Fibroblast of villous mesenchyme (primary cell): ENCODE measurements at places on chromosomes 5 and 9. TPM values are rescaled to one million over a fixed set of nuclear protein-coding genes. Genes with fewer than 3 reads are reported as not detected.
A peak's percentile ranks its signal among the peaks of the same experiment; 100 is the strongest.

Gene NLN
- total RNA-seq, result 27.7 and 36.7 TPM in 2 replicates

Gene SPATA9
- 1.3 TPM in 2 replicates for total RNA-seq

Gene HAVCR2
- not detected in 2 replicates for total RNA-seq

Gene IL7R
- total RNA-seq, result 12.9 and 74.7 TPM in 2 replicates

Gene ZSWIM6
- total RNA-seq, result 9.0 and 16.4 TPM in 2 replicates

Gene FBP2
- total RNA-seq, result not detected in 2 replicates

Gene ARHGEF39
- total RNA-seq, result 0.97 and 3.0 TPM in 2 replicates

Gene MELK
- total RNA-seq, result 19.0 and 34.5 TPM in 2 replicates

GRCh38 chr5:10584714-10585517 lies 21.0 kb downstream of the ANKRD33B start:
- no peak for DNase-seq

GRCh38 chr5:169873642-169874041 lies 106.7 kb downstream of the INSYN2B start:
- DNase-seq, result peak; percentile 74

DNA sequence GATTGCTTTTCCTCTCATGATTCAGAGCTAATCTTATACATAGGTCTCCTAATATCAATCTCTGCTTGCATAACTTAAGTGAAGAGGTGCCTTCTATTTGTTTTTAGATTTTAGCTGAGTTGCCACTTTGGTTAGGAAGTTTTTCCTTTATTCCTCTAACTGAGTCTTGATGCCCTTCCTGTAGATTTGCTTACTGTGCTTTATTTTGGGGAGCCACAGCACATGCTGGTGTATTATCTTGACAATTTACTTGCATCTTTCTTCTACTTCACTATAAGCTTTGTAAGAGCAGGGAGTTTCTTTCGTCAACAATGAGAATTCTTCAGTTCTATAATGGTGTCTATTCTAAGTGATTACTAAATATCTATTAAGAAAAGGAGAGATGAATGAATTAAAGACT lies 54.9 kb downstream of the GABRA6 start:
- DNase-seq, result no peak

DNA sequence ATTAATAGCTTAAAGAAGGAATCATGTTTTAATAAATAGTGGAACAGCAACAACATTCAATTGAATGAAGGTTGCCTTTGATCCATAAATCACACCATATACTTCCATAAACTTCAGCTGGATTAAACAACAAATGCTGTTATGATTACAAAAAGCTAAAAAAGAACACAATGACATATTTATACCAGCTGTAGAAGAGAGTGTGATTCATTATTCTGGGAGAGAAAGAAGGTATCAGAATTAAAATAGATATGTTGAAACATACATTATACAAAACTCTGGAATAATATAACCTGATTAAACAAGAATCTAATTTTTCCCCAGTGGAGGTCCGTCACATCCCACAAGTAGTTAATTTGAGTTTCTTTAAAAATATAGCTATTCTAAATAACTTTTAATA lies 7.5 kb upstream of the RECK start:
- no peak for DNase-seq

- peak; percentile 30 for DNase-seq
These were observed 108.5 kb downstream of the EBF1 start for GRCh38 chr5:158990979-158991775.

DNA sequence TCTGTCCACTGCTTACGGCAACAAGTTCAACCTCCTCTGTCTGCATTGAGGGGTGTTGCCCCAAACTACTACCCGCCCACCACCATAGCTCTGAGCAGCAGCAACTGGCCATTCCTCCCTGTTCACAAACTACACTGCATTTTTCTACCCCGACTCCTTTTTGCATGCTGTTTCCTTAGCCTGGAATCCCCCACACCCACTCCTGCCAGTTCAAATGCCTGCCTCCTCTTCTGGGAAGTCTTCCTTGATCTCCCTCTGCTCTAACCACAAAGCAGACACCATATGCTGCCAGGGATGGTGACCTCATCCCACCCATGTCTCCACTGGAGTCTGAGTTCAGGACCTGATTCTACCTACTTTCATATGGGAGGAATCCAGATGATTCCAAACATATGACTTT lies 13.3 kb downstream of the ALDH1B1 start:
- DNase-seq, result no peak

- DNase-seq, result peak; percentile 73
These were observed 247.4 kb downstream of the PRELID2 start for GRCh38 chr5:145587710-145588109.

GRCh38 chr9:111752455-111752854 lies 42.3 kb downstream of the SHOC1 start:
- DNase-seq, result no peak

- no peak for DNase-seq
These were observed 1245.5 kb upstream of the DMAC1 start for GRCh38 chr9:9045072-9045471.

DNA sequence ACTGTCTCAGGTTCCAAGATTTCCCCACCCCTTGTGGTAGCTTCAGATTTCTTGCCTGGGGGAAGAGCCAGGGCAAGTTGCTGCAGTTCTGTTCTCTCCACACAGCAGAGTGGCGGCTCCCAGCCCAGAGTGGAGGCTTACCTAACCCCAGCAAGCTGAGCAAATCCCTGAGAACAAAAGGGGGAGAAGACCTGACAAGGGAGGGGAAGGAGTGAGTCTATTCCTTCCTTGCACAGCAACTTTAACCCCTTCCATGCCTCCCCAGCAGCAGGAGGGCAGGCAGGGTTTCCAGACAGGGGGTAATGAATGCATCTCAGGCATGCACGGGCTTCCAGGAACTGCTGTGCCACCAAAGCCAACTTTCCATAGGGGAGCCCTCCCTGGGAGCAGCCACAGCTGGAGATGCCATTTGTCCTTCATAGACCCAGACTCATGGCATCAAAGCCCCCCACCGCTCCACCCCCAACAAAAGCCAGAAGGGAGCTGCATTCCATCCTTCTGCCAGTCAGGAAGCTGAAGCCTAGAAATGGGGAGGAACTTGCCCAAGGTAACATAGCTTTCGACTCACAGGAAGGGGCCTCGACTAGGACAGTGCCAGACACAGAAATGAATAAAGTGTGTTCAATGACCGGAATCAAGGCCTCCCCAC lies 28.8 kb upstream of the FAT2 start:
- DNase-seq, result no peak

- no peak for DNase-seq
These were observed 397.5 kb downstream of the IRX2 start for GRCh38 chr5:2353871-2354440.

- no peak for DNase-seq
These were observed 66.0 kb upstream of the IRX4 start for GRCh38 chr5:1948663-1949191.

DNA sequence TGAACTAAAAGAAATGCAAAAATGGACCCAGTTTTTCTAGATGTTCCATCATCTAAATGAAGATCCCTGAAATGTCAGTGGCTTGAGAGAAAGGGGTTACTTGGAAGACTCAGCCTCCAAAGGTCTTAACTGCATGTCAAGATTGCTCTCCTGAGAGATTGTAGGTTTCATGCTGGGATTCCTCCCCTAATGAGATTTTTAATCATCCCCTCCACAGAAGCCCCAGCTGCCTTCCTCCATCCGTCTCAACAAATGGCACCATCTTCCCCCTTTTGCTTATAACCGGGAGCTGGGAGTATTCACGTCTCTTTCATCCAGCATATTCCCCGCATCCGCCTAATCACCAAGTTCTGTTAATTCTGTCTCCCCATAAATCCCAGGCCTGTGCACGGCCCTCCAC lies 104.5 kb downstream of the NSG2 start:
- no peak for DNase-seq

DNA sequence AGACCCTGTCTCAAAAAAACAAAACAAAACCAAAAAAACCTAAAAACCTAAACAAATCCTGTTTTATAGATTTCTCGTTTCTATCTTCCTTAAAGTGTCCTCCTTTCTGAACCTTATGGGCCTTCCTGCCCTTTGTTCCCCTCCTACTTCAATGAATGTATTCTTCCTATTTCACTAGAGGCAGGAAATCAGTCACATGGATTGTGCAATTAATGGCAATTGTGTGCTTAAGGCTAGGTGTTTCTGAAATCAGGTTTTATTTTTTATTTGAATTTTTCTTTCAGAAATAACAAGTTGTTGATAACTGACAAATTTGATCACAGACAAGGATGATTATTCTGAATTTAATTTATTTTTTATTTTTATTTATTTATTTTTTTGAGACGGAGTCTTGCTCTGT lies 220.6 kb upstream of the SEMA6A start:
- DNase-seq, result no peak

DNA sequence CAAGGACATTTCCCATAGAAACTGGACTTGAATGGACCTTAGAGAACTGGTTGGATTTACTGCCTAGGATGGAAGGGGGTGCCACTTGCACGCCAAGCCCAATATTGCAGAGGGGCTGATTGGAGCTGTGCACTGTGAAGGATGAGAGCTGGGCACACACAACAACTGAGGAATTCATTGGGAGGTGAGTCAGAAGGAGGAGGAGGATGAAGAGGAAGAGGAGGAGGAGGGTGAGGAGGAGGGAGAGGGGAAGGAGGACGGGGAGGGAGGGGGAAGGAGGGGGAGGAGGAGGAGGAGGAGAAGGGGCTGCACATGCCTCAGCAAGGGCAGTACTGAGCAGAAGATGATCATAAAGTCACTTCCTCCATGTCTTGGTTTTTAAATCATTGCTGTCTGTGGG lies 5.7 kb upstream of the ICE1 start:
- no peak for DNase-seq

DNA sequence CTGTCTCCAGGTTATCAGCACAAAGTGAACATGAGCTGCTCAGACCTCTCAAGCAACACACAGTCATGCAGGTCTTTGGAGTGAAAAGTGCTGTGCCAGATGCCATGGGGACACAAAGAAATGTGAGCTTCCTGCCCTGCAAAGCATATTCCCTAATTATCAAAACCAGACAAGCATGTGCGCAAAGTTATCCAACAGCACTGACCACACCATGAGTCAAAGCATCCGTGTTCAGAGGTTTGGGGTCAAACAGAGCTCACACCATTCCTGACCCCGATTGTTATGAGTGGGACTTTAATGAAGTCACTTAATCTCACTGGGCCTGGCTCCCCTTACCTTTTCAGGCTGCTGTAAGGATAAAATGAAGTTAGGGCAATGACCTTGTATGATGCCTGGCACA lies 138.5 kb downstream of the SLIT3 start:
- no peak for DNase-seq

DNA sequence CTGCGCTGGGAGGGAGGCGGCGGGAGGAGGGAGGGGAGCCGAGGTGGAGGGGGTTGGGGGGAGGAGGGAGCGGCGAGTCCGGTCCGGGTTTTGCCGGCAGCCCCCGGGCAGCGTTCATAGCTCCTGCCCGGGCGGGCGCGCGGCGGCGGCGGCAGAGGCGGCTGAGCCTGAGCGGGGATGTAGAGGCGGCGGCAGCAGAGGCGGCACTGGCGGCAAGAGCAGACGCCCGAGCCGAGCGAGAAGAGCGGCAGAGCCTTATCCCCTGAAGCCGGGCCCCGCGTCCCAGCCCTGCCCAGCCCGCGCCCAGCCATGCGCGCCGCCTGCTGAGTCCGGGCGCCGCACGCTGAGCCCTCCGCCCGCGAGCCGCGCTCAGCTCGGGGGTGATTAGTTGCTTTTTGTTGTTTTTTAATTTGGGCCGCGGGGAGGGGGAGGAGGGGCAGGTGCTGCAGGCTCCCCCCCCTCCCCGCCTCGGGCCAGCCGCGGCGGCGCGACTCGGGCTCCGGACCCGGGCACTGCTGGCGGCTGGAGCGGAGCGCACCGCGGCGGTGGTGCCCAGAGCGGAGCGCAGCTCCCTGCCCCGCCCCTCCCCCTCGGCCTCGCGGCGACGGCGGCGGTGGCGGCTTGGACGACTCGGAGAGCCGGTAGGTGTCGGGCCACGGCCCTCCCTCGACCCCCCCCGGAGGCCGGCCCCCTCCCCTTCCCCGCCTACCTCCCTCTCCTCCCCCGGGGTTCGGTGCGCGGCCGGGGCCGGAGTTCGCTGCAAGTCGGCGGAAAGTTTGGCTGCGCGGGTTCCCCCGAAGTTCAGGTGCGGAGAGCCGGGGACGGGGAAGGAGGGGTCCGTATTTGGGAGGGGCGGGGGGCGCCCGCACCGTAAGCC lies at the start of gene CXXC5:
Gene CXXC5 (plus strand): TSS at position 145 of the 877 bp plus-strand sequence. CDS start 32,175 bp downstream, outside the sequence.
- peak; percentile 92 for DNase-seq

- DNase-seq, result no peak
These were observed 83.9 kb downstream of the DCP2 start for GRCh38 chr5:113060408-113061025.

DNA sequence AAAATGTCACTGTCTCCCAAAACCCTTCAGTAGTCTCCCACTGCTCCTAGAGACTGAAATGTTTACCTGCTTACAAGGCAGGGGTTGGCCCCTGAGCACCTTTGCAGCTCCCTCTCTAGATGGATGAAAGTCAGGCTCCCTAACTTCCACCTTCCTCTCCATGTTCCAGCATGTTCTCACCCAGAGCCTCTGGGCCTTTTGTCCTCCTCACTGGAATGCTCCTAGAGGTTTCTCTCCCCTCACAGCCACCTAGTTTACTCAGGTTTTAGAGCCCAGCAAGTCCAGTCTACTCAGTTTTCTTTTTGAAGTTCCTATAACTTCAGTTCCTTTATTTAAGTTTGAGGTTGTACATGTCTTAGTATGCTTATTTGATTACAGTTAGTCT lies 815 bp upstream of the URM1 start:
- no peak for DNase-seq

DNA sequence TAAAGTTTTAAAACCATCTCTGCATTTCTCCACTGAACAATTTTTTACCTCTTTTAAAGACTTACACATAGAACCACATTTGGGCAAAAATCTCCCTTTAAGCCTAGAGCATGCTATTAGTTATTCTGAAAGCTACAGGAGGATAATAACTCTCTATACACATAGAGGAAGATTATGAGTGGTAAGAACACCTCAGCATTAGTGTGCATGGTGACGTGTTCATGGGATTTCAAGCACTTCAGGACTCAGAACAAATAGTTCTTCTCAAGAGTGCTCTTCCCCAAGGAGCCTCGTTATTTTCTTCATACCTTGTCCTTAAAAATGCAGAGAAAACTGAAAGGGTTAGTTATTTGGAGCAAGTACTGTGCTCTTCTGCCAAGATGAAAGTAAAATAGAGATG lies 256.9 kb upstream of the TUSC1 start:
- DNase-seq, result no peak

GRCh38 chr9:136845465-136846260 lies 3.4 kb downstream of the AJM1 start:
- no peak for DNase-seq

- DNase-seq, result no peak
These were observed 122.4 kb downstream of the MVB12B start for GRCh38 chr9:126448865-126449577.

- DNase-seq, result no peak
These were observed 82.0 kb upstream of the FSTL4 start for GRCh38 chr5:133694181-133694831.

GRCh38 chr5:98993512-98993911 lies 64.7 kb upstream of the CHD1 start:
- DNase-seq, result no peak

DNA sequence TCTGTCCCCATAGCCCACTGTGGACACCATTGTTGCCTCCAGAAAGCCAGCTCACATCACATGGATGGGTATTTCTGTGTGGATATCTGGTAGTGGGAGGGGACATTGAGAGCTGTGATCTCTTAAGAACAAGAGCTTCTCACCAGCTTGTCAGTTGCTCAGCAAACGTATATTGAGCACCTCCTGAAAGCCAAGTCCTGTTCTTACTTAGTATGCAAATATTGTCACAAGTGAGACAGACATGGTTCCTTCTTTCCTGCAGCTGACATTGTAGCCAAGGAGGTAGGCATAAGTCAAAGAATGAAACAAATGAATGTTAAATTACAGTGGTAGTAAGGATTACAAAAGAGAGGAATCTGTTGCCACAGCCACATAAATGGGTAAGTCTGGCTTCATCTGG lies 3.8 kb downstream of the TCOF1 start:
- no peak for DNase-seq
